Esophagus squamous epithelium (tissue), 5 donors: ENCODE measurements at places on chromosomes 2 and 18.

DNA sequence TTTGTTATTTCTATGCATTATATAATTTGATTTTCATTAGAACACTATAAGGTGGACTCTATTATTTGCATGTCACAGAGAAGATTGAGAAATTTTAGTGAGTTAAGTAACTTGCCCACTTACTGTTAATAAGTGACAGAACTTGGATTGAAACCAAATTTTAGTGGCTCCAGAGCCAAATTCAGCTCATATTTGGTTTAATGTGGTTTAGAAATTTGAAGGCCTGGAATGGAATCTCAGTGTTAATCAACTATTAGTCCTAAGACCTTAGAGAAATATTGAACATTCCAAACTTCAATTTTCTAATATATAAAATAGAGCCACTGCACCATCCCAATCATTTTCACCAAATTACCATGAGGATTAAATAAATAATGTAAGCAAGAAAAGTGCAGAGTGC, 281.6 kb downstream of the ZNF385B start:
- no peak for DNase-seq

DNA sequence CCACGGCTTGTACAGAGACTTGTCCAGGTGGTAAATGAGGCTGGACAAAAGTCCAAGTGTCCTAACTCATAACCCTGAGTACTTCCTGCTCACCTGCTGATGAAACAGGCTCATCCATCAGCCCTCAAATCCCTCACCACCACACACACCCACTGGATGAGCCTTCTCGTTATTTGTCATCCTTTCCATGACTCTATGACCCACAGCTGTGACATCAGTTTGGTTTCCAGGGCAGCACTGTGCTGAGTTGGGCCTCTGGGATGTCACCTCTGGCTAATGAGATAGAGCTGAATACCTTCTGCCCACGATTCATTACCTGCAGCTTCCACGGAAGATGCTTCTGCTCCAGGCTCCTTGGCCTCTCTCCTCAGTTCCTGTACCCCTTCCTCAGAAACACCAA, 39.4 kb downstream of the SLC14A2 start:
- DNase-seq, result no peak

DNA sequence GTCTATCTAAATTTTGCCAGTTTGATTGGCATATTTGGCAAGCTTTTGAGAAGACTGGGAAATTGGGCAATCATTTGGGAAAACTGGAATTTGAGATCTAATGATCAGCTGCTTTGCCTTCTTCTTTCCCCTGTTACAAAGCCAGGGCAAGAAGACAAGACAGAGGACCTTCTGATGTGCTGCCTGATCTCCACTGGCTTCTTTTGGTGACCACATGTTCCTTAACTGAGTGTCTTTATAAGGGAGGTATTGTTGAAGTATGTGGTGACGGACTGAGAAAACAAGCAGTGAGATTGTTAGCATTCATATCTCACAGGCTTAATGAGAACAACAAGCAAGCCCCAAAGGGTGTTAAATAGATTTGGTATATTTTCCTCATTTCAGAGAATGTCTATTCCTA, 175.8 kb downstream of the SLC8A1 start:
- no peak for DNase-seq

DNA sequence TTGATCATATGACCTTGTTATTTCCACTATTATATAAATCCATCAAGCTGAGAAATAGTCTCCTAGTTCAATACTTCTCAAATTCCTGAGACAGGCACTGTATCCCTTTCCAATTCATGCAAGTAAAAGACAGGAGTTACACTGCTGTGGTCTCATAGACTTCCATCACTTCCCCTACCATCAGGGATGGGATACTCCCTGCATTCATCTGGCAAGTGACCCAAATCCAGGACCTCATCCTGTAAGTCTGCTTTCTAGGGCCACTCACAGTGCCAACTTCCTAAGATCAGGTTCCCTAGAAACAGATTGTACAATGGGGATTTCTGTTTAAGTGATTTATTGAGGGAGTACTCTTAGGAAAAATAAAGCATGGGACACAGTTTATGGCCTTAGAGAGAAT, 424.0 kb upstream of the CDH7 start:
- no peak for DNase-seq

- DNase-seq, result no peak
Observed at GRCh38 chr18:72700961-72701710, 157.0 kb upstream of the CBLN2 start.

GRCh38 chr2:229297247-229297646, 26.2 kb upstream of the PID1 start:
- no peak for DNase-seq
